ENCODE measurements at places on chromosomes 12 and 14. TPM values are rescaled to one million over a fixed set of nuclear protein-coding genes. Genes with fewer than 3 reads are reported as not detected.

DNA sequence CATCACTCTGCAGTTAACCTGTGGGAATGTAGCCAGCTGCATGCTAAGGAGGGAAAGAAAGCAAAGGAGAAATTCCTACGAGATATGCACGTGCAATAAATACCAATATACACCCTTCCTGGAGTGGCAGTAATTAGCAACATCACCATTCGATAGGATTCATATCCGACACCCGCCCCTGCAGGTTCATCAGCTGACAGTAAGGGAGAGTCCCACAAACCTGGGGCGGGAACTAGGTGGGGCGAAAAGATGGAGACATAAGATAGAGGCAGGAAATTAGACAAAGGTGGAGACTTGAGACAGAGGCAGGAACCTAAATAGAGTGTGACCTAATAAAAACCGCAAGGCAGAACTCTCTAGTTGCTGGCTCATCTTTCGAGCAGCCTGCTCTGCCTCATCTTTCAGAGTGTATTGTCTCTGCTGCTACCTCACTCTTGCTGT is 51.6 kb downstream of the PLEKHG3 start:
- H3K4me1 ChIP-seq, result no peaks in the 10 kb centered on the region
- no peak overlapping the region for H3K4me3 ChIP-seq
- H3K36me3 ChIP-seq, result no peaks in the 10 kb centered on the region
- no peak overlapping the region for H3K27ac ChIP-seq

DNA sequence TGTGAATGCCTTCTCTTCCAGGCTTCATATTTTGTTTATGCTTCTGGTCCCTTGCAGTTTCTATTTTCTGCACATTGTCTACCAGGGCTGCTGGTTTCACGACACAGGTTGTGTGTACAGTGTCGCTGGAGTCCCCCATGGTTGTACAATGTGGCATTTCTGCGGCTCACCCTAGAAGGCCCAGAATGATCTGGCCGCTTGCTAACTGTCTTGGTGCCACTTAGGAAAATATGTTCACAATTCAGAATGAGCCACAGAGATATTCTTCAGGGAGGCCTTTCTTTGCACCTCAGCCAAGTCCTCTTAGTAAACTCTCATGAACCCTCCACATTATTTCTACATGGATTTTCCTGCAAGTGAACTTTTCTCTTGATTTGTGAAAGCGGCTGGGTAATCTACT is 195.4 kb downstream of the SUDS3 start:
- H3K4me3 ChIP-seq, result no peak overlapping the region
- H3K27me3 ChIP-seq, result no peaks in the 10 kb centered on the region

DNA sequence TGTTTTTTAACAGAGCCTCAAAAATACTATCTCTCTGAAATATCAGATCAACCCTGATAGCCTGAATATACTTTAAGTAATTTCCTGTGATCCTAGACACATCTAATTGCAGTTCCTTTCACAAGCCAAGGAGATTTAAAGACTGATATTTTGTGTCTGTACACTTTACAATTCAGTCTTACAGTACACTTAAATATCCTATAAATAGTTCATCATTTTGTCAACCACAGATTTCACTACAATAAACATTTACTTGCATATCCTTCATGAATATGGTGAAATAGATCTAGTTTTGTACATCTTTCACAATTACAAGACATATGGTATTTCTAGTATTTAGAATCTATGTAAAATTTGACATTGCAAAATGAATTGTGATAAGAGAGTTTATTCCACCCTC is 161.0 kb downstream of the PAX9 start:
- DNase-seq, result no peak
- H3K4me3 ChIP-seq, result no peak overlapping the region
- no peaks in the 10 kb centered on the region for H3K36me3 ChIP-seq
- no peaks in the 10 kb centered on the region for H3K4me1 ChIP-seq

- peaks cover 15% of the 10 kb centered on the region for H3K4me1 ChIP-seq
- H3K36me3 ChIP-seq, result peaks cover 10% of the 10 kb centered on the region
- H3K27me3 ChIP-seq, result peaks cover 7% of the 10 kb centered on the region
- no peak overlapping the region for H3K27ac ChIP-seq
- no peak overlapping the region for H3K4me3 ChIP-seq
These were observed 132.4 kb downstream of the ZFP36L1 start for GRCh38 chr14:68660495-68660894.

GRCh38 chr12:44127966-44128710 is 292.3 kb downstream of the TMEM117 start:
- no peaks in the 10 kb centered on the region for H3K4me1 ChIP-seq
- H3K27ac ChIP-seq, result no peak overlapping the region
- peaks cover 9% of the 10 kb centered on the region for H3K27me3 ChIP-seq
- H3K4me3 ChIP-seq, result no peak overlapping the region
- H3K36me3 ChIP-seq, result no peaks in the 10 kb centered on the region

- H3K27me3 ChIP-seq, result no peaks in the 10 kb centered on the region
- DNase-seq, result no peak
- no peak overlapping the region for H3K27ac ChIP-seq
- no peak overlapping the region for H3K4me3 ChIP-seq
- H3K36me3 ChIP-seq, result peaks cover 28% of the 10 kb centered on the region
These were observed 55.2 kb upstream of the CDKL1 start for GRCh38 chr14:50451854-50452253.

GRCh38 chr14:96267336-96267735 is 11.3 kb downstream of the BDKRB1 start:
- H3K4me3 ChIP-seq, result no peak overlapping the region
- DNase-seq, result no peak
- H3K36me3 ChIP-seq, result no peaks in the 10 kb centered on the region
- no peak overlapping the region for H3K27ac ChIP-seq

DNA sequence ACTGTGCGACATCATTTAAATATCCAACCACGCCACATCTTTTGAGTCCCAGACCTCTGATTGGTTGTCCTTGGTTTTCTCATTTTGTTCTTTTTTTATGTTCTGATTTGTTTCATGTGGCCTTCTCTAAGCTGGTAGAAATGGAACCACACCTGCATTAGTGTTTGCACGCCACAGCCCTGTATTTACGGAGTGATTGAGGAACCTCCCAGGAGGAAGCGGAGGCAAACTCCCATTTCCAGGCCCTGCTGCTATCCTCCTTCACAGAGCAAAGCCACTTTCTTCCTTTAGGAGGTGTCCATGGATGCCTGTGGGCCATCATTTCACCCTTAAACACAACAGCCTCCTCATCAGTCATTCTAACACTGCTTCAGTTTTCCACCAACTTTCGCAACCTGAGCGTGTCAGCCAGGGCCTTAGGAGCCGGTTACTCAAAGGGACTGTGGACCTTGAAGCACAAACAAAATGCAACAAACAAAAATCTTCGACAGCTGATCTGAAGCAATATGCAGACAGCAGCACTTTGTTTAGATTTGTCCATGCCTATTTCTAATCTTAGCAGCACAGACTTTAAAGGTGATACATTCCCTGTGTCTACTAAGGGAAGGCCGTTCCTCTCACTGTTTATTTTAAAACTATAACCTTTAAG is 1258.1 kb upstream of the TMEM132C start:
- no peak overlapping the region for H3K4me3 ChIP-seq
- peaks cover 3% of the 10 kb centered on the region for H3K27me3 ChIP-seq
- no peak for DNase-seq
- H3K36me3 ChIP-seq, result peaks cover 4% of the 10 kb centered on the region
- no peak overlapping the region for H3K27ac ChIP-seq

DNA sequence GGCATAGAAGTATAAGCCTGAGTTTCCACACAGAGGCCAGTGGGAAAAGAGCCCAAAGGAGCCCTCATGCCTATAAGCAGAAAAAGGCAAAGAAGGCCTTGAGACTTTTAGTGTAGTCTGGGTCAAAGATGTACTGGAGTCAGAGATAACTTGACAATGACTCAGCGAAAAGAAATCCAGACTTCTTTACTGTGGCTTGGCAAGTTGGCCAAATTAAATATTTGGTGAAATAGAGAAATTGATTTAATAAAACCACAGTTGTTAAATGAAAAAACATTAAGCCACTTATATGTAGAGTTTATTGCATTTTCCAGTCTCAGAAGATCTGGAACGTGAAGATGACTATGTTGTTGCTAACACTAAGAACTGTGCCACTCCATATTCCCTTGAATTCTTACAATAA is 105.1 kb downstream of the TMTC3 start:
- no peak overlapping the region for H3K4me3 ChIP-seq
- no peak overlapping the region for H3K27ac ChIP-seq
- no peaks in the 10 kb centered on the region for H3K36me3 ChIP-seq
- DNase-seq, result no peak

DNA sequence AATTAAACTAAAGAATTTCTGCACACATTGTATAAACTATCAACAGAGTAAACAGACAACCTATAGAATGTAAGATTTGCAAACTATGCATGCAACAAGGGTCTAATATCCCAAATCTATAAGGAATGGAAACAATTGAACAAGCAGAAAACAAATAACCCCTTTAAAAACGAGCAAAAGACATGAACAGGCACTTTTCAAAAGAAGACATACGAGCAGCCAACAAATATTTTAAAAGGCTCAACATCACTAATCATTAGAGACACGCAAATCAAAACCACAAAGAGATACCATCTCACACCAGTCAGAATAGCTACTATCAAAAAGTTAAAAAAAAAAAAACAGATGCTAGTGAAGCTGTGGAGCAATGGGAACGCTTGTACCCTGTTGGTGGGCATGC is 4.7 kb downstream of the TAS2R13 start:
- H3K27me3 ChIP-seq, result peaks cover 1% of the 10 kb centered on the region
- no peak overlapping the region for H3K4me3 ChIP-seq
- peaks cover 11% of the 10 kb centered on the region for H3K36me3 ChIP-seq
- no peak for DNase-seq
- H3K4me1 ChIP-seq, result no peaks in the 10 kb centered on the region

- H3K36me3 ChIP-seq, result no peaks in the 10 kb centered on the region
- peaks cover 13% of the 10 kb centered on the region for H3K4me1 ChIP-seq
- no peak overlapping the region for H3K27ac ChIP-seq
These were observed 25.2 kb upstream of the KRT78 start for GRCh38 chr12:52873832-52874572.

- DNase-seq, result no peak
- H3K36me3 ChIP-seq, result peaks cover 18% of the 10 kb centered on the region
- no peak overlapping the region for H3K4me3 ChIP-seq
- H3K4me1 ChIP-seq, result peaks cover 5% of the 10 kb centered on the region
- no peak overlapping the region for H3K27ac ChIP-seq
- no peaks in the 10 kb centered on the region for H3K27me3 ChIP-seq
These were observed 31.3 kb downstream of the SLC38A1 start for GRCh38 chr12:46237371-46238045.

- H3K27me3 ChIP-seq, result peaks cover 8% of the 10 kb centered on the region
- peak overlapping the region; percentile 95 for H3K27ac ChIP-seq
These were observed 212.1 kb downstream of the GXYLT1 start for GRCh38 chr12:41932470-41932991.

DNA sequence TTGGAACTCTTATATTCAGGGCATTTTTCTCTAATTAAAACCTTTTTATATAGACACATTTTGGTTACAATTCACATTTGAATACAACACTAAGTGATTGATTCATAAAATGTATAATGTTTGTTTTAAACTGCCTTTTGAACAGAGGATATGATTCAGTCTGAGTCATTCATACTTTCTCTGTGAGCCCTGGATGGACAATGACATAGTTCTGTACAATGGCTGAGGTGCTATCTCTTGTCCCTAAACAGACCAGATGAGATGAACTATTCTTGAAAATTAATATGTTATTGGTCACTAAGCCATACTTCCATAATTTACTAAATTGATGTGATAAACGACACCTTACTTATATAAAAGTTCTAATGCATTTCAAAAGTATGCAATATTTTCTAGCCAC is 199.7 kb upstream of the ATXN7L3B start:
- no peak overlapping the region for H3K27ac ChIP-seq
- peaks cover 3% of the 10 kb centered on the region for H3K4me1 ChIP-seq
- no peak overlapping the region for H3K4me3 ChIP-seq

DNA sequence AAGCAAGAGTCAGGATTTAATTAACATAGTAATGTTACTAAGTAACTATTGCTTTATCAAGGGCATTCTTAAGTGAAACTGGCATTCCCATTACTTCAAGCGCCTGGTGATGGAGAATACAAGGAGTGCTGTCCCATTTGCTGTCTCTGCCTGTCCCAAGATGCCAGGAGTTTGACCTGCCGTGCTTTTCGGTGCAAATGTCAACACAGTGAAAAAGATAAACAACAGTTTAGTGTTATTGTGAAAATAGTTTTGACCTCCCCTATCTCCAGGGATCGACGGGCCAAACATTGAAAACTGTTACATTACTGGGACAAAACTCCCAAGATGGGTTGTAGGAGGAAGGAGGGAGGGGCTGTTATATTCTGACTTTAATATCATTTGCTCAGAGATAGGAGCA is 74.8 kb downstream of the TTC9 start:
- H3K27me3 ChIP-seq, result peaks cover 4% of the 10 kb centered on the region
- DNase-seq, result no peak
- H3K27ac ChIP-seq, result no peak overlapping the region
- H3K4me3 ChIP-seq, result no peak overlapping the region
- peaks cover 6% of the 10 kb centered on the region for H3K4me1 ChIP-seq

GRCh38 chr12:94792693-94793092 is 142.3 kb upstream of the TMCC3 start:
- DNase-seq, result no peak
- H3K4me1 ChIP-seq, result peaks cover 51% of the 10 kb centered on the region
- H3K27me3 ChIP-seq, result peaks cover 5% of the 10 kb centered on the region
- H3K4me3 ChIP-seq, result no peak overlapping the region
- no peaks in the 10 kb centered on the region for H3K36me3 ChIP-seq

DNA sequence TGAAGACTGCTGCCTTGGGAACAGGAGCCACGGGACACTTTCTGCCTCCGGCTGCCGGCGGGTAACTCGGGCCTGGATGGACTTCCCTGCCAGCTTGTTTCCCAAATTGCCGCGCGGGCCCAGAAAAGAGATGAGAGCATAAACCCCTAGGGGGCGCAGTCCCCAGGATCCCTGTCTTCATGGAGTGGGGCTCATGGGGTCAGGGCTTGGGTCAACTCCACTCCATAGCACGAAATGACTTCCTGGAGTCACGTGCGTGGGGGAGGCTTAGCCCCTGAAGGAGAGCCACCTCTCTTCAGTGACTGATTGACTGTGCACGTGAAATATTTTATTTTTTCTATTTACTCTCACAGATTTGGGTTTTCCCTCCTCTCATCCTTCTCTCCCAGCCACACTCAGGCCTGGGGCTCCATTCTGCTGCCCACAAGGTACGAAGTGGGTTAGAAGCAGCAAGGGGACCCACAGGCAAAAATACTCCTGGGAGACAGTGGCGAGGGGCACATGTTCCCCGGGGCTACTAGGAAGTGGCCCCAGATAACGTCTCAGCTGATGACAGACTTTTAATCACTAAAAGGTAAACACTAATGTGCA is 10.0 kb downstream of the PGF start:
- peak; percentile 81 for DNase-seq
- peaks cover 4% of the 10 kb centered on the region for H3K27me3 ChIP-seq
- peaks cover 3% of the 10 kb centered on the region for H3K4me1 ChIP-seq
- H3K36me3 ChIP-seq, result peaks cover 3% of the 10 kb centered on the region
- no peak overlapping the region for H3K4me3 ChIP-seq

GRCh38 chr14:87960013-87960787 is 32.8 kb downstream of the GALC start:
- peaks cover 24% of the 10 kb centered on the region for H3K36me3 ChIP-seq
- no peak overlapping the region for H3K27ac ChIP-seq
- H3K4me1 ChIP-seq, result peaks cover 3% of the 10 kb centered on the region
- peak overlapping the region; percentile 13 for H3K4me3 ChIP-seq

MGP gene
- total RNA-seq, result 0.26 TPM

KLRC1 gene
- not detected for total RNA-seq

RFX4 gene
- not detected for total RNA-seq

PRH1 gene
- 15.6 TPM for total RNA-seq

TBC1D30 gene
- total RNA-seq, result 3.6 TPM

TAS2R10 gene
- 0.87 TPM for total RNA-seq

PZP gene
- 2.2 TPM for total RNA-seq

NTN4 gene
- 0.13 TPM for total RNA-seq

SCN8A gene
- 5.0 TPM for total RNA-seq

SERPINA4 gene
- not detected for total RNA-seq

HCAR2 gene
- total RNA-seq, result not detected

LRP1-AS gene
- 0.46 TPM for total RNA-seq

Data from endothelial cell (in vitro differentiated cells).